ENCODE measurements at places on chromosomes 3 and 15.

DNA sequence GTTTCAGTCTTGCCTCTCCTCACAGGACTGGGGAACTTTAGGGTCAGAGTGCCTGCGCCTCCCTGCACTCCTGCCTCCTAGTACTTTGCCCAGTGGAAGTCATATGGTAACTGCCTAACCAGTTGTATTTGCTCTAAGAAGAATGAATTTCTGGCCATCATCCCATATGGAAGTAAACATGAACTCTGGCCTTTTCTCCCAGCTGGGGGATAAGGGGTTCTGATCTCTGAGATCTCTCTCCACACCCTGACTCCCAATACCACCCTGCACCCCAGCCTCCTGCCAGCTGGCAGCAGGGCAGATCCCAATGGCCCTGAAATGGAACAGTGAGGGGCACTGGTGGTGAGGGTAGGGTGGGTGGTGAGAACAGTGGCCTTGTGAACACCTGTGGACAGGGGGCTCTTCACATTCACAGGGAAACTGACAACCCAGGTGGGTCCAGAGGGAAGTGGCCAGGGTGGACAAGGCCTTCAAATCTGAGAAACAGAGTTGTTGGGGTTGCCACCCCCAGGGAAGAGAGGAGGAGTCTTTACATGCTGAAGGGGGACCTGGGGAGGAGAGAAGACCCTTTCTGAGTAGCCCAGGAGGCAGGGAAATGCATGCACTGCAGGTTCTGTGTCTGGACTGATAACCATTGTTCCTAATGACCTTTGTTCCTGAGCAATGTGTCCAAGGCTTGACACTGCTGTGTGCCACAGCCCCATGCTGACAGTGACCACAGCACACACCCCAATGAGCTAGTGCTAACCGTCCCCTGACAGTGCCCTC lies 36.9 kb downstream of the RHCG start:
- no peak for DNase-seq

- DNase-seq = no peak
Measured at GRCh38 chr3:114128231-114128630, 50.6 kb downstream of the DRD3 start.

DNA sequence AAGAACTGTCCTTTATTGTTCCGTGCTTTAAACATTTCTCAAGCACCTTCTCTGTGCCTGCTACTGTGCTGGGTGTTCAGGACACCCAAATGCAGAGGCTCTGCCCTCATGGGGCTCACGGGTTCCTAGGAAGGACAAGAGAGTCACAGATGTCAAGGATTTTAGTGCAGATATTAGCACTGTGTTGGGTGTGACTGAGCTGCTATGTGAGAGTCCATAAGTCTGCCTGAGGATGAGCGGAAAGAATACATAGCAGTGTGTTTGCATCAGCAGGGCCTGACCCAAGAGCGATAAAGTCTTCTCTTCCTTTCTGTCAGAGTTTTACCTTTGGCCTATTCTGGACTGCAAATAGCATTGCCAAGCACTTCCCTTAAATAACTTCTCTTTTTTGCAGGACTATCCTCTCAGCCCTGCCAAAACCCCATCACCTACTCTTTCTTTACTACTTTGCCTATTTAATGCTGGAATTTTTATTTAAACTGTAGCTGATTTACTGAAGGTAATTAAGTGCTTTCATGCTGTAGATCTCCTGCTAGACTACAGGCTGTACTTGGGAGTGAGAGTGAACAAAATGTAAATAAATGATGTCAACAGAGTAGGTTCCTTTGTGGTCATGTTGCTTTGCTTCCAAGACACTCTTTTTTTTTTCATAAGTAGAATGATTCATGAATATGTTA lies 459.4 kb upstream of the TPRG1 start:
- no peak for DNase-seq

DNA sequence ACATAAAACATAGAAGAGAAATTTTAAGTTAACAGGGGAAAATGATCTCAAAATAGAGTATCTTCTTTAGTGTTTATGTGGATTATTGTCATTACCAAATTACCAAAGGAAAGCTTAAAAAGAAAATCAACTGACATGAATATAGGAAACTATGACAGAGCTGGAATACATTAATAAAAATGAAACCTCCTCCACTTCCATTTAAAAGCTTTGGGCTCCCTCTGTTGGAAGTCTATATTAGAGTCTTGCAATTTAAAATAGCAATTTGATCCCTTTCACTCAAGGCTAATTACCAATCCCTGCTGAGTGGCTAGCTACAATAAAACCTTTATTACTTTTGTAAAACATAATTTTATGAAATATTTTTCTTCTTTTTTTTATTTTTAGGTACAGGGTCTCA lies 61.4 kb upstream of the IMPG2 start:
- DNase-seq = no peak

DNA sequence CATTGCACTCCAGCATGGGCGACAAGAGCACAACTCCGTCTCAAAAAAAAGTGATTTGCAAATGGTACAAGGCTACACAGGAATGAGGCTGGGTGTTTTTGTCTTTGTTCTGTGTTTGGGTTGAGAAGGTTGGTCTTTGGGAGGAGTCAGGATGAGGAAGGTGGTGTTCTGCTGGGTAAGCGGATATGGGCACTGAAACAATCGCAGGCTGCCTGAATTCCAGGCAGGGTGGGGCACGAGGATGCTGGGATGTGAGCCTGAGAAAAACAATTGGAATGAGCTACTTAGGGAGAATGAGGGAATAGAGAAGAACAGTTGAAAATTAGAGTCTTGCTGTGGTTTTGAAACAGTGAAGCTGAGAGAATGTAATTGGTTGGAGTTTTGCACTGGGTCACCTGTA lies 51.6 kb downstream of the ZBTB38 start:
- no peak for DNase-seq

- no peak for DNase-seq
Measured at GRCh38 chr3:111769992-111770352, 89.1 kb upstream of the PHLDB2 start.

- DNase-seq = peak; percentile 64
Measured at GRCh38 chr3:125154800-125155269, 57.7 kb downstream of the SLC12A8 start.

DNA sequence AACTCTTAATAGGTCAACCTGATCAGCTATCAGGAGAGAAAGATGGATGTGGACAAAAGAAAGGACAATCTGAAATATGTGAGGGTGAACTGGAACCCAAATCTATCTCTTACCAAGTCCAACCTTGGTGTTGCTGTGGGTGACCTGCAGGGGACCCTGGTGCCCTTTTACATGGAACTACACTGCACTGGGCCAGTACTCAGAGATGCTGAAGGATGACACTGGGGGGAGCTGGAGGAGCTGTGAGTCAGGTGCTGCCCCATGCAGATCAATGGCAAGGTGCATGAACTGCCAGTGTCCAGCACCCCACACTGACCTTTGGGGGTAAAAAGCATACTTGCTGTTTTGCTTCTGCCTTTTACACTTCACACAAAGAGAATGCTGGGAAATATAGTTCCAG lies 55.6 kb upstream of the TBC1D5 start:
- DNase-seq = no peak

- no peak for DNase-seq
Measured at GRCh38 chr3:107430214-107430995, 53.2 kb downstream of the CCDC54 start.

- DNase-seq = no peak
Measured at GRCh38 chr3:72690629-72691028, 157.6 kb downstream of the SHQ1 start.

GRCh38 chr3:156630081-156630772 lies 44.2 kb upstream of the TIPARP start:
- DNase-seq = no peak

- DNase-seq = no peak
Measured at GRCh38 chr3:184590795-184591194, 29.2 kb downstream of the EPHB3 start.

- DNase-seq = no peak
Measured at GRCh38 chr3:59937201-59937600, 887.4 kb upstream of the CFAP20DC start.

- DNase-seq = no peak
Measured at GRCh38 chr3:138470687-138471086, 36.3 kb downstream of the ESYT3 start.

GRCh38 chr3:71503525-71504249 lies 79.8 kb downstream of the FOXP1 start:
- DNase-seq = no peak

DNA sequence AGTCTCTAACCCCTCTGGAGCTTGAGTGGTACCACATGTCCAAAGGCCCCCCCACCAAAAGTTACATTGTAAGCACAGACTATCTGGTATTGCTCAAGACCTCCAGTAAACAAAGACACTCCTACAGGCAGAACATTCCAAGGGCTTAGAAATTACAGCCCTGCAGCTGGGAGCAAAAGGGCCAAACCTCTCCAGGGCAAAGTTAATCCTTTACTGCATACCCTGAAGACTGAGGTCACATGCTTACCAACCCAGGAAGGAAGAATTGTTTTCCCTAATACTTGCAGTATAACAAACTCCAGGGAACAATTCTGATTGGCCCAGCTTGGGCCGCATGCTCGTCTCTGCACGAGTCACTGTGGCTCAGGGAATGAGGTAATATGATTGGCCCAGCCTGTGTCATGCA lies 266.1 kb upstream of the NR2F2 start:
- no peak for DNase-seq
